SK-N-SH treated with all-trans-retinoic acid at 6 μM for 48 hours (cell line): ENCODE measurements at places on chromosomes 6 and 20.
A peak's percentile ranks its signal among the peaks of the same experiment; 100 is the strongest.

DNA sequence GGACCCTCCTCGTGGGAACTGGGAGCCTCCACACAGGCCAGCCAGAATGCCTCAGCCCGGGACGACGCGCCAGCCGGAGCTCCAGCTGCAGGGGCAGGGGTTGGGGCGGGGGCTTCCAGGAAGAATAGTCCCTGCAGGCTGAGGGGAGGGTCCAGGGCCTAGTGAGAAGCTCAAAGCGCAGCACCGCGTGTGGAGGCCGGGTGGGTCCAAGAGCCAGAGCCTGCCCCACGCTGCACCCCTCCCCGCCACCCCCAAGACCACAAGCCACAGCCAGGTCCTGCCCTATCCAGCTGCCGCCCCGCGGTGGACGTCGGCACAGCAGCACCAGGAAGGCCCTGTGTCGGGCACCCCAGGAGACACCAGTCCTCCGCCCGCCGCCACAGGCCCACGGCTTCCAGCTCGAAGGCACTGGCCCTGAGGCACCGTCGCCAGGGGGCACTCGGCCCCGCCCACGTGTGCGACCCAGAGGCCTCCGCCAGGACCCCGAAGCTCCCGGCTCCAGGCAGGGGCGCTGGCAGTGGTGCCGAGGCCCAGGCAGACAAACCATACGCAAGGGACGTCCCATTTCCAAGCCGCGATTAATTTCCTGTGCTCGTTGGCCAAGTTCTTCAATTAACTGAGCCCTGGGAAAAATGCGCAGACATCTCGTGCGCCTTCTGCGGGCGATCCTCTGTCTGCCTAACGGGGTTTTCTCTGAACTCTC is 19.5 kb downstream of the KCNQ2 start:
- peak; percentile 65 for ATAC-seq

DNA sequence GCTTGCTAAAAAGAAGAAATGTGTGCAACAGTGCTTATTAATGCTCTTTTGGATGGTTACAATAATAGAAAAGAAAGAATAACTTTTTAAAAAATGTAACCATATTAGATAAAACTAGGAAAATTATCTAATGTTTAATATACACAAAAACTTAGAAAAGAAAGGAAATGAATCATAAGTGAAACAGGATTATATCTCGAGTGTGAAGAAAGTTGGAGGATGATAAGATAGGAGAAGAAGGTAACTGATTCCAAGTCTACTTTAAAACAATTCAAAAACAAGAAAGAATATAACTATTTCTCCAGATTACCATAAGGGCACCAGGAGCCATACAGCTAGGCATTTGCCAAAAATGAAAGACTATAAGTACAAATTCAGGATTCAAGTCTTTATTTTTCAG is 73.0 kb downstream of the PHIP start:
- peak; percentile 35 for ATAC-seq

DNA sequence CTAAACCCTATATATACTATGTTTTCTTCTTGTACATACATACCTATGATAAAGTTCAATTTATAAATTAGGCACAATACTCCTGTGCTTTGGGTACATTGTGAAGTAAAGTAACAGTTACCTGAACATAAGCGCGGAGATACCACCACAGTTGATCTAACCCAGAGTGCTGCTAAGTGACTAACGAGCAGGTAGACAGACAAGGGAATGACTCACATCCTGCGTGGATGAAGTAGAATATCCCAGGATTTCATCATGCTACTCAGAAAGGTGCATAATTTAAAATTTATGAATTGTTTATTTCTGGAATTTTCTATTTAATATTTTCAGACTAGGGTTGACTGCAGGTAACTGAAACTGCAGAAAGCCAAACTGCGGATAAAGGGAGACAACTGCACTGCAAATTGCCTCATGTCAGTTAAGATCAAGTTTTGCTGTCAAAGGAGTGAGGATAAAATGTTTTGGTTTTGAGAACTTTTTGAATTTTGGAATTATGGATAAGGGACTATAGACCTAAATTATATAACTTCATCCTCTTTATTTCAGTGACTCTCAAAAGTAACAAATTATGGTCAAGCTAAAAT is 14.4 kb downstream of the MKKS start:
- ATAC-seq: no peak; the same call in 2 of the 3 replicates

- ATAC-seq: no peak
Measured at GRCh38 chr20:4299773-4300172, 284.4 kb upstream of the RNF24 start.

DNA sequence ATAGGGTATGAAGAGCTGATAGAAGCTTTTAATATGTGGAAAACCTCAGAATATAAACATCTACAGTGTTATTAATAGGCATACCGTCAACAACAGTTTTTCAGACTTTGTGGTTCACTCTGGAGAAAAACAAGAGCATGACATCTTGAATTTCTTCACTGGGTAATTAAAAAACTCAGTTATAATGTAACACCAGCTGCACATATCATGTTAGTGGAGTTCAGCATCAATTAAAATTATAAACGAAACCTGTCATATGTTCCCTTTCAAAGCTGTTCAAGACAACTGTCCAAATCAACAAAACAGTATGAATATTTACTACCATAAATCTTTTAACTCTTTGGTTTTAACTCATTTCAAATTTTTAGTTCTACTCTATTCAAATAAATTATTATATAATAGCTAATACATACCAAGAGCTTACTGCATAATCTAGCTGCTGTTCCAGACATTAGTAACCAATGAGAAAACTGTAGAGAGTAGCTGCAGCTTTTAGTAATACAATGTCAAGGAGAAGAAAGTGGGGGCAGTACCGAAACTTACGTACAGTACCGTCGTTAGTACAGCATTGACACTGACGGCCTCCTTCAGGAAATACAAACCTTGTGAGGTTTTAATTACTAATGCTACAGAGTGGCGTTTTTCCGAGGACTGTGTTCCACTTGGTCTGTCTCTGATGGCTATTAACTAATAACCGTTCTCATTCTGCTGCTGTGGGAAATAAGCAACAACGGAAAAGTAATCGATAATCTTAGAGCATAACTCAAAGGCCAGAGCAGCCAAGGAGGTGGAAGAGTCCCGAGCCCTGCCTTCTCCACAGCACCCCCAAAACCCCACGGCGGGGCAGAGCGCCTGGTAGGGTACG is 532 bp upstream of the PM20D2 start:
- ATAC-seq: peak; percentile 65

DNA sequence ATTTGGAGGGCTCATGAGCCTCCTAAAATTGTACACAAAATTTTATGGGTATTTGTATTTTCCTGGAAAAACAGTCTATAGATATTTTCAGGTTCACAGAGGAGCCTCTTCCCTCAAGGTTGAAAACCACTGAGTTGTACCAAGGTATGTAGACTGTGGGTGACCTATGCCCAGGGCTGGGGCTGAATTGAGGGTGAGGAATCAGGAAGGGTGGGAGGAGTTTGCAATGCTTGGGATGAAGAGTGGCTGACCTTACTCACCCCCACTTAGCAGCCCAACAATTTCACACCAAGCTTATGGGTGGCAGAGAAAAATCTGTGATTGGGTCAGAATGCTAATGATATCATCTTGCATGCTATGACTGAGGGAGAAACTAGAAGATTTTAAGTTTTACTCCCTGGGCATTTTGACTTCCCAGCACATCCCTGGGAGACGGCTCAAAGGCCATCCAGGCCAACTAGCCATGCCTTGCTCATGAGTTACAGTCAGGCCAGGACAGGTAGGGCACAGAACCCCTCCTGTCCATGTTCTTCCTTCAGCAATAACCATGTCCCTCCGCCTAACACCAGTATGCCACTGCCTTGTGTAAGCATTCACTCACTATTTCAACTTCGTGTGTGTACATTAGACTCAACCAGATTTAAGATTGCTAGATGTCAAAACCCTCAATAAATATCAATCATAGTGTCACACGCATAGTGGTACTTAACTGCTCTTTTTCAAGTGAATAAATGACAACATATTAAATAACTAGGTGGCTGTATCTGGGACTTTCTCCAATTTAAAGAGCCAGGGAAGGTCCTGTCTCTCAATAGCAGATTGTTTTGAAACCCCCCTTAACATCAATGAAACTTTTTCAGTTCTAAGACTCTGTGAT is 16.6 kb downstream of the ADTRP start:
- no peak for ATAC-seq

GRCh38 chr6:4522453-4522852 is 253.8 kb upstream of the CDYL start:
- no peak for ATAC-seq

DNA sequence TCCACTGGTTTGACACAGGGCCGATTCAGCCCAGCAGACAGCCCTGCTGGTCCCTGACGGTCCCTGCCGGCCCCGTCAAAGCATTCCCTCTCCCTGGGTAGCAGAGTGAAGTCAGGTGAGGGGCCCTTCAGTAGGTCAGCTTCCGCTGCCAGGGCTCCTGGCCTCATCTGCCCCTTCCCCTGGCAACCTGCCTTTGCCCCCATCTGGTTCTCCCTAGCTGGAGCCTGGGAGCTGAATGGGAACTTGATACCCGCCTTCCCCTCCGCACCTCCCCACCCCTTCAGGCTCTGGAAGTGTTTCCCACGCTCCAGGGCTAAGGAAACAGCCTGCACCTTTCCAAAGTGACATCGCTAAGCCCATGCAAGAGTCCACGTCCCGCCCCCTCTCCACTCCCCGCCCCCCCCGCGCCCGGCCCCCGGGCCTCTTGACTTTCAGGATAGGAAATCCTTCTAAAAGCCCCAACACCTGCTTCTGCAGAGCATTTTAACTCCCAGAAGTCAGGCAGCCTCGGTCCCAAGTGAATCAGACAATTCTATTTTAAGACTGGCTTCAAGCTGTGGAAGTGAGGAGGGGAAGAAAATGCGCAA is 53.3 kb downstream of the ISM1 start:
- ATAC-seq: no peak

DNA sequence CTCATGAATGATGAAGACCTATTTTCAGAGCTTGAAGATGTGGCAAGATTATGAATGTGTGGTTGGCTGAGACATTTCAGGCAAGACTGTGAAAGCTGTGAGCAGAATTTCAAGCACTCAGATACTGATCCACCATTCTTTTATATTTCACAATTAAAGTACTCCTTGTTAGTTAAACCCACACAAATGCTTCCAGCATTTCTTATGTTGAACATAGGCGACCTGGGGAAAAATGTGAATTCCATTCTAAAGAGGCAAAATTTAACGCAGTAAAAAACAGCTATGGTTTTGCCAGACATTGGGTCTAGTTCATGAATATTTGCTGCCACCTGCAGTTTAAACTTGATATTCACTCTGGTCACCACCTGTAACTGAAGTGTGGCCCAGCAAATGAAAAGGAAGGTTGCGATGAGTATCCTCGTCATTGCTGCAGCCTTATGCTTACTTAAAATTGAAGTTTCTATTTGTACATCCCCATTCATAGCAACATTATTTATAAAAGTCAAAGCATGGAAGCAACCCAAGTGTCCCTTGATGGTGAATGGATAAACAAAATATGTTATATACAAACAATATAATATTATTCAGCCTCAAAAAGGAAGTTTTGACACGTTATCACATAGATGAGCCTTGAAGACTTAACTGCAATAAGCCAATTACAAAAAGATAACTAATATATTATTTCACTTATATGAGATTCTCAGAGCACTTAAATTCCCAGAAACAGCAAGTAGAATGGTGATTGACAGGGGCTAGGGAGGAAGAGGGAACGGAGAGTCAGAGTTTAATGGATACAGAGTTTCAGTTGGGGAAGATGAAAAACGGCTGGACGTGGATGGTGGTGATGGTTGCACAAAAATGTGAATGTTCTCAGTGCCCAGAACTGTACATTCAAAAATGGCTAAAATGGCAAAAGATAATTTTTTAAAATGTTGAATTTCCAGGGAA is 32.4 kb upstream of the FAM184A start:
- peak; percentile 97 for ATAC-seq

GRCh38 chr6:153976921-153977693 is 61.9 kb upstream of the OPRM1 start:
- peak; percentile 100 for ATAC-seq

- no peak for ATAC-seq
Measured at GRCh38 chr6:150346346-150346745, 22.5 kb upstream of the IYD start.

GRCh38 chr6:132713352-132714134 is at the start of gene VNN1:
Gene VNN1, minus strand, starts transcription at chr6:132714055. Its CDS starts 20 bp downstream, at chr6:132714035.
- no peak for ATAC-seq

GRCh38 chr6:163579880-163580295 is 165.4 kb downstream of the QKI start:
- no peak for ATAC-seq

GRCh38 chr6:111824608-111825337 is 48.5 kb downstream of the FYN start:
- peak; percentile 26; the same call in 1 of the 3 replicates for ATAC-seq

- peak; percentile 55; the same call in 2 of the 3 replicates for ATAC-seq
Measured at GRCh38 chr6:2695454-2696095, 55.1 kb downstream of the MYLK4 start.

GRCh38 chr6:136033416-136033815 is 181.9 kb downstream of the PDE7B start:
- no peak for ATAC-seq
